ENCODE measurements at places on chromosomes 11 and 22. TPM values are rescaled to one million over a fixed set of nuclear protein-coding genes. Genes with fewer than 3 reads are reported as not detected.

Gene DNAJC24
- total RNA-seq, result 18.1 TPM

Gene USP28
- total RNA-seq, result 14.2 TPM

Gene DNAJB7
- not detected for total RNA-seq

Gene TOMM22
- total RNA-seq, result 42.8 TPM

Gene ADM2
- 0.14 TPM for total RNA-seq

Gene C22orf31
- total RNA-seq, result not detected

DNA sequence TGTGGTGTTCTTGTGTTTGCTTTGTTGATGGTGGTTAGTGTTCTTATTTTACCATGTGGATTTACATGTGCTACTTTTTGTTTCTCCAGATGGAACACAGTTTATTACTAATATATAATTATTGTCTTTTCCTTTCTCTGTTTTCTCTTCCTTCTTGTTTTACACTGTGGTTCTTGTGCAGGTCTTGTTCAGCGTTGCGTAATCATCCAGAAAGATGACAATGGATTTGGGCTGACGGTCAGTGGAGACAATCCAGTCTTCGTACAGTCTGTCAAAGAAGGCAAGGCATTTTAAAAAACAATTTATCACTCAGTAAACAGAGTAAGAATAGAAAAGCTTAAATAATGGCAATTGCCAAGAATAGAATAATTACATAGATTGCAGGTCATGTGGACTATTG, 84.4 kb downstream of the ARHGEF12 start:
- no peak for DNase-seq

DNA sequence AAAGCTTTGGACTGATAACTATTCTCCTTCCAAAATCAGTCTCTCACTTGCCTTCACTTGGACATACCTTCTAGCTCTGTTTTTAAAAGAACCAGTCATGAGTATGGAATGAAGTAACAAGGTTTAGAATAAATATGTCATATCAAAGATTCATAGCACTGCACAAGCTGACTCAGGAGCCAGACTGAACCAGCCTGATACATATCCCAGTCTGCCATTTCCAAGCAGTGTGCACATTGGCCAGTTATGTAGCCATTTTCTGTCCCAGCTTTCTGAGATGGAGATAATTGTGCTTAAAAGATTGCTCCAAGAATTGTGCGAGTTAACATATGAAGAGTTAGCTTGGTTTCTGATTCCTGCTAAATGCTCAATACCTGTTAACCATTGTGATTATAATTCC, 311.3 kb downstream of the C11orf87 start:
- no peak for DNase-seq

- peak; percentile 97 for DNase-seq
These were observed at the start of gene CTSD for GRCh38 chr11:1763796-1764661. CTSD (minus strand) TSS chr11:1763927; CDS start chr11:1763859, 68 bp downstream.

DNA sequence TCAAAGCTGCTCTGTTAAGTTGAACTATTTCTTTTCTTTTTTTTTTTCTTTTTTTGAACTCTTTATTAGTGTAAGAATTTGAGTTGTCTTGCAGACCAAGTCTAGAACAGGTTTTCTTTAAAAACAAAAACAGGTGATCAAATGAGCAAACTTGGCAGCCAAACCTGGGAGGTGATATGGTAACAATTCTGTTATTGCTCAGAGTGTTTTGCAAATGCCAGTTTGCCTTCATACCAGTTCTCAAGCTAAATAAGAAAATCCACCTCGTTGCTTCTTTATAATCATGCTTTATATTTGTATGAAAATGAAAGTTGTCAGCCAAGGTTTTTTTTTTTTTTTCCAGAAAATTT, 76.9 kb downstream of the DEPDC5 start:
- DNase-seq, result no peak

GRCh38 chr11:72634472-72635095, 39.6 kb downstream of the PDE2A start:
- DNase-seq, result no peak

DNA sequence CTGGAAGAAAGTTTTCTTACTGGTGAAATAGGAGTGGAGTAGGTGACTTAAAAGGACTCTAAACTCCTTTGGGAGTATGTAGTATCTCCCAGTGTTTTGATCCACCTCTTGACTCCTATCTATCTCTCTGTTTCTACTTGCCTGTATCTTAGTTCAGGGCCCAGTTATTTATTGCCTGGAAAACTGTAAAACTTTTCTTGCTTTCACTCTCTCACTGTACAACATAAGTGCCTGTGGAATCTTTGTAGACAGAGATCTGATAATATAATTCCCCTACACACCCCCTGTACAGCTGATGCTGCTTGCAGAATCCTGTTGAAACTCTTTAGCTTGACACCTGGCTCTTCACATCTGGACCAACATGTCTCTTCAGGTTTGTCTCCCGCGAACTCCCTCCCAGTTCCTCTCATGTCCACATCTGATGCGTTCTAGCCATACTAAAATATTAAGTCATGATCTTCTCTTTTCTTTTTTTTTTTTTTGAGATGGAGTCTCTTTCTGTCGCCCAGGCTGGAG, 26.5 kb upstream of the SESN3 start:
- DNase-seq, result no peak

DNA sequence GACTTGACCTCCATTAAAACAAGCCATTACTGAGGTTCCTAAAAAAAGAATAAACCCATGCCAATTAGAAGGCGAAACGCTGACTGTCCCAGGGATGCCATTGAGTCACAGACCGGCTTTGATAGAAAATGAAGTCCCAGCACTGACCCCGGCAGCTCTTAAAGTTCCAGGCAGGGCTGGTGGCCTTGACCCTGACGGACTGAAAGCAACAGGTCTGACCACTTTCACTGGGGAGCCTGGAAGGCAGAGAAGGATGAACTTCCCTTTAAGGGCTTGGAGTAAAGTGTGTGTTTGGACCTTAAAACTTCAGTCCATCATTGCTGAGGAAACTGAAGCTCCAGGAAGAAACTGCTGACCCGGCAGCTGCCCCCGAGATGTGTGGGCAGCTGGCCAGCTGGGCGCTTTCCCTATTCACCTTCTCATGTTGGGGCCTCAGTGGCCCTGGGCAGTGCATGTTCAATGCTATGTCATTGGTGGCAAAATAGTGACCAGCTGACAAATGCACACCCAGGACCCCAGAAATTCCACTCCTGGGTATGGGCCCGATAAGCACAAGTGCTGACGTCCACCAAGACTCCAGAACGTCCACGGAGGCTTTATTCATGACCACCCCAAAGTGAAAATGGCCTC, 18.9 kb upstream of the EFCAB6 start:
- DNase-seq, result peak; percentile 57

- no peak for DNase-seq
These were observed 343.1 kb downstream of the SOX6 start for GRCh38 chr11:16013242-16013641.

- DNase-seq, result no peak
These were observed 4.2 kb downstream of the TCN2 start for GRCh38 chr22:30611197-30611596.

- DNase-seq, result no peak
These were observed 11.7 kb downstream of the RNF141 start for GRCh38 chr11:10529279-10529678.

DNA sequence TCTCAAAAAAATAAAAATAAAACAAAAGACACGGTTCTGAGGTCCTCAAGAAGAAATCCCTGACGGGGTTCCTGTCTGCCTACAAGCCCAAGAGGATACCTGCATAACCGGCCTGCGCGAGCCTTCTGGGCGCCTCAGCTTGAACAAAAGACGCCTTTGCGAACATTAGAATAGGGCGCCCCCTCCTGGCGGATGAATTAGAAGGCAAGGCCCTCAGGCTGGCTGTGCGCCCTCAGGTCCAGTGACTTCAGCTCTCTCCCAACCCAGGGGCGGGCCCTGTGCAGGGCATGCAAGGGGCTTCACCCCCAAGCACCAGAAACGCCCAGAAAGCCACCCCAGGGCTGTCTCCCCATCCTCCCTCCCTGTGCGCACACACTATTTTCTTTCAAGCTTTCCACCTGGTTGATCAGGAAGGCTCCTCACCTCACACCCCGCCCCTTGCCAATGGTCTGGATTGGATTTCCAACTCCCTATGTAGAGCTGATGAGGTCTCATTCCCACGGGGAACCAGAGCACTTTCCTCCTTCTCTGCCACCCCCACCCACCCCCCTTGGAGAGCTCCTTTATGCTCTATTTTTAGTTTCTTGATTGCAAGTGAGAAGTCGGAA, 273.3 kb downstream of the BUD13 start:
- DNase-seq, result peak; percentile 87

DNA sequence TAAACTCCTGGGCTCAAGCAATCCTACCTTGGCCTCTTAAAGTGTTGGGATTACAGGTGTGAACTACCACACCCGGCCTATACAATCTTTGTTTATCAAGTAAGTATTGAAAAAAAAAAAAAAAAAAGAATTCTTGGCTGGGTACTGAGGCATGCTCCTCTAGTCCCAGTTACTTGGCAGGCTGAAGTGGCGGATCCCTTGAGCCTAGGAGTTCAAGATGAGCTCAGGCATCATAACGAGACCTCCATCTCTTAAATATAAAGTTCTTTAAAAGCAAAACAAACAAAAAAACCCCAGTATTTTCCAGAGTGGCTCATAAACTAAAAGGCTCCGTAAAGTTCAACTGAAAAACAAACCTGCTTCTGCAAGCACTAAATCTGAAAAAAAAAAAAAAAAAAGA, 50.3 kb upstream of the GAB2 start:
- DNase-seq, result no peak

GRCh38 chr11:110407315-110407714, 22.4 kb upstream of the FDX1 start:
- DNase-seq, result no peak

GRCh38 chr11:14079011-14079410, 116.5 kb downstream of the SPON1 start:
- DNase-seq, result no peak

Measured in posterior vena cava (tissue), 2 donors.